Naive thymus-derived CD8-positive, alpha-beta T cell (primary cell): ENCODE measurements at places on chromosomes 6 and 20. TPM values are rescaled to one million over a fixed set of nuclear protein-coding genes. Genes with fewer than 3 reads are reported as not detected.
A peak's percentile ranks its signal among the peaks of the same experiment; 100 is the strongest.

RAMACL gene
- total RNA-seq = 0.42 TPM

PAK5 gene
- not detected for total RNA-seq

SYTL3 gene
- total RNA-seq = 11.1 TPM

DEF6 gene
- 263 TPM for total RNA-seq

ARFGAP1 gene
- total RNA-seq = 93.4 TPM

C20orf144 gene
- 0.38 TPM for total RNA-seq

SIGLEC1 gene
- total RNA-seq = 0.62 TPM

SFT2D1 gene
- 30.9 TPM for total RNA-seq

CASS4 gene
- total RNA-seq = 12.9 TPM

ENTPD6 gene
- total RNA-seq = 109 TPM

TMEM217 gene
- 0.96 TPM for total RNA-seq

- peaks cover 6% of the 10 kb centered on the region for H3K27me3 ChIP-seq
- H3K4me3 ChIP-seq = no peak overlapping the region
- DNase-seq = no peak
- H3K4me1 ChIP-seq = no peaks in the 10 kb centered on the region
- H3K36me3 ChIP-seq = peaks cover 8% of the 10 kb centered on the region
- H3K27ac ChIP-seq = no peak overlapping the region
Measured at GRCh38 chr6:14804785-14805210, 441.1 kb upstream of the JARID2 start.

GRCh38 chr6:150406948-150407347 is 38.1 kb downstream of the IYD start:
- no peaks in the 10 kb centered on the region for H3K36me3 ChIP-seq
- no peak overlapping the region for H3K27ac ChIP-seq
- H3K4me1 ChIP-seq = no peaks in the 10 kb centered on the region

GRCh38 chr20:13515291-13515690 is 123.4 kb downstream of the TASP1 start:
- H3K27me3 ChIP-seq = no peaks in the 10 kb centered on the region
- peaks cover 35% of the 10 kb centered on the region for H3K36me3 ChIP-seq
- H3K4me1 ChIP-seq = peaks cover 5% of the 10 kb centered on the region
- no peak overlapping the region for H3K4me3 ChIP-seq
- no peak for DNase-seq
- H3K27ac ChIP-seq = no peak overlapping the region

DNA sequence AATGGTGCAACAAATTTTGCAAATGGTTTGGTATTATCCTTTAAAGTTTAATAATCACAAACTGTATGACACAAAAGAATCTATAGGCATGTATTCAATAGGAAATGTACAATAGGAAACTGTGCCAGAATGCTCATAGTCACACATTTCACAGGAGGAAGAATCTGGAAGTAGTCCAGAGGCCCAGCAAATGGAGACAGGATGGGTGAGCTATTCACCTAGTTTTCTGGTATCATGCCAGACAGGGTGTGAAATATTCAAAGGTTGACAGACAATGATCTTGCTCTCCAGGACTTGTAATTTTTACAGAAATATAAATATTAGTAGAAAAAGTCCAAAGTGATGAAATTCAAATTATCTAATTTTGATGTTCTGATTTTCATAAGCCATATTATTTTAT is 520.1 kb upstream of the IMPG1 start:
- H3K27ac ChIP-seq = no peak overlapping the region
- no peak for DNase-seq
- no peaks in the 10 kb centered on the region for H3K4me1 ChIP-seq
- no peak overlapping the region for H3K4me3 ChIP-seq

DNA sequence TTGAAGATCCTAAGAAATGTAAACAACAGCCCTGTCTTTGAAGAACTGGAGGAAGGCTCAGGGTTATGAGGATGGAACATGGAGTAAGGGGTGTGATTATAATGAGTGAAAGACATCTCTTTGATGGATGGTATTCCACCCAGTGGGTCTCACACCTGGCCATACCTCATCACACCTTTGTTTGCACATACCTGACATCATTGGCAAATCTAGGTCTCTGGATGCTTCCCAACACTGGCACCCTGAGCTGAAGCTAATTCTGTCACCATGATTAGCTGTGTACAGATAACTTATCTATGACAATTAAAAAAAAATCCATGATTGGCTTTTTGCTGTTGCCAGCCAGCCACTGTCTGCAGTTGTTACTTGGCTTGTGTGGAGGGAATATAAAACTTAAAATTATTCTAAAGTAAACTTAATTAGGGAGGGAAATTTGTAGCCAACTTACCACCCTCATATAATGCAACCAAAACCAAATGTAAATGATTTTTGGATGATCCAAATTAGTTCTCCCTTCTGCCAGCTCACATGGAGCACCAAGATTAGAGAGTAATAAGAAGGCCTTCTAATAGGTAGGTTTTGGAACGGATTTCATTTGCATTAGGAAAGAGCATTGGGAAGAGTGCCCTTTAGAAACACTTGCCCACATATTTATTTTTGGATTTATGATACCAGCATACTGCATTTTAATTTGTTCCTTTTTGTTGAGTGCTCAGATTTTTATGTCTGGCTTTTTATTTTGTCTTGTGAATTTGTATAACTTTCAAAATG is 249.5 kb downstream of the SOX4 start:
- no peaks in the 10 kb centered on the region for H3K36me3 ChIP-seq
- no peaks in the 10 kb centered on the region for H3K27me3 ChIP-seq
- H3K4me1 ChIP-seq = peaks cover 12% of the 10 kb centered on the region

DNA sequence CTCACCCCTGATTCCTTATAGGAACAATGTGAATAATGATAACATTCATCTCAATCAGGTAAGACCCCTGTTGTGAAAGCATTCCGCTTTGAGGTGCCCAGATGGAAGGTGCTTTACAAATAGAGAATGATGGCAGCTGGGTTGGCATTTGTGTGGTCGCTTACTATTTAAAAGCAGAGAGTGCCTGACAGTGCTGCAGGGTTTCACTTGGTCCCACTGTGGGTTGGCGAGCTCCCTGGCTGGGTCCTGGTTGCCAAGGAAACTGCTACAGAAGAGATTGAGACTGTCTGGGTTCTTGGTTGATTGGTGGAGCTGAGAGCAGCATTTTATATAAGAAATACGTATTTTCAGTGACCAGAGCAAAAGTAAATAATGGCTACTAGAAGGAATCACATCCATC is 207.2 kb upstream of the KCNQ5 start:
- H3K4me3 ChIP-seq = no peak overlapping the region
- no peak overlapping the region for H3K27ac ChIP-seq
- no peaks in the 10 kb centered on the region for H3K36me3 ChIP-seq
- H3K27me3 ChIP-seq = peaks cover 4% of the 10 kb centered on the region
- no peak for DNase-seq

DNA sequence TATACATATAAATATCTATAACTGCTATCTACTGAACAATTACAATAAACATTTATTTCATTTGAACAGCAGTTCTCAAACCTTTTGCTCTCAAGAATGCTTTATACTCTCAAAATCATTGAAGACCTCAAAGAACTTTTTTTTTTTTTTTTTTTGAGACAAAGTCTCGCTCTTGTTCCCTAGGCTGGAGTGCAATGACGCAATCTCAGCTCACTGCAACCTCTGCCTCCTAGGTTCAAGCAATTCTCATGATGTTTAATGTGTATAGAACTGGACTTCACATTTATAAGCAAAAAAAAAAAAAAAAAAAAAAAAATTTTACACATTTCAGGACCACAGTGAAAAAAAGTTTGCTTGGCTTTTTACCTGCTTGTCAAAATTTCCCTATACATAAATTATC is 11.7 kb downstream of the UBE2V1 start:
- H3K36me3 ChIP-seq = no peaks in the 10 kb centered on the region
- H3K27ac ChIP-seq = no peak overlapping the region
- H3K4me1 ChIP-seq = peaks cover 52% of the 10 kb centered on the region

DNA sequence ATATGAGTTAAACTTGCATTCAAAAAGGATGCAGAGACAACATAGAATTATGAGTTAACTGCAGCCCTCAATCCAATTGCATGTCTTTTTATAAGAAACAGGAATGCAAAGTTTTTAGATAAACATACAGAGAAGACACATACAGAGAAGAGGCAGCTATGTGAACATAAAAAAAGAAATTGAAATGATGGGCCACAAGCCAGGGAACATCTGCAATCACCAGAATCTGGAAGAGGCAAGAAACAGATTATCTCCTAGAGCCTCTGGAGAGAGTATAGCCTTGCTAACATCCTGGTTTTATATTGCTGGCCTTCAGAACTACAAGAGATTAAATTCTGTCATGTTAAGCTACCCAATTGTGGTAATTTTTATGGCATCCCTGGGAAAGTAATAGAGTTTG is 257.2 kb upstream of the EYS start:
- H3K4me3 ChIP-seq = no peak overlapping the region
- H3K4me1 ChIP-seq = no peaks in the 10 kb centered on the region
- no peaks in the 10 kb centered on the region for H3K36me3 ChIP-seq
- DNase-seq = no peak
- H3K27me3 ChIP-seq = no peaks in the 10 kb centered on the region
- H3K27ac ChIP-seq = no peak overlapping the region

GRCh38 chr6:168618546-168619315 is 177.7 kb downstream of the SMOC2 start:
- no peaks in the 10 kb centered on the region for H3K36me3 ChIP-seq
- no peak for DNase-seq
- peaks cover 2% of the 10 kb centered on the region for H3K27me3 ChIP-seq
- H3K27ac ChIP-seq = no peak overlapping the region

DNA sequence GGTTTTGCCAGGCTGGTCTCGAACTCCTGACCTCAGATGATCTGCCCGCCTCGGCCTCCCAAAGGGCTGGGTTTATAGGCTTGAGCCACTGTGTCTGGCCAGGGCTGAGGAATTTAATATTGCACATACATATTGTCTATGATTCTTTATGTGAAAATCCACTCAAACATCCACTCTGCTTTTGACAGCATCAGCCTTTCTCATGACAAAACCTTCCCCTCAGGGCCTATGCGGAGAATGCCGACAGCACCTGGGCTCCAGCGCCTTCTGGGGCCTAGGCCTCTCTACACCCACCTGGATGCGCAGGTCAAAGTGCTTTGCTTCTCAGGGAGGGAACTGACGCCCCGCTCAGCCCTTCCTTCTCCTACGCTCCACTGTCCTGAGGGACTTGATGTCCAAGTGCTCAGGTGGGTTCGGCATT is 5.4 kb downstream of the RAMACL start:
- peaks cover 10% of the 10 kb centered on the region for H3K36me3 ChIP-seq
- no peak overlapping the region for H3K4me3 ChIP-seq
- H3K27ac ChIP-seq = no peak overlapping the region
- H3K4me1 ChIP-seq = no peaks in the 10 kb centered on the region
- no peaks in the 10 kb centered on the region for H3K27me3 ChIP-seq
- DNase-seq = no peak

GRCh38 chr20:44738813-44739477 is 6.7 kb upstream of the KCNK15 start:
- H3K27ac ChIP-seq = no peak overlapping the region
- no peak overlapping the region for H3K4me3 ChIP-seq
- peak; percentile 24 for DNase-seq
- peaks cover 9% of the 10 kb centered on the region for H3K4me1 ChIP-seq
- H3K36me3 ChIP-seq = no peaks in the 10 kb centered on the region

DNA sequence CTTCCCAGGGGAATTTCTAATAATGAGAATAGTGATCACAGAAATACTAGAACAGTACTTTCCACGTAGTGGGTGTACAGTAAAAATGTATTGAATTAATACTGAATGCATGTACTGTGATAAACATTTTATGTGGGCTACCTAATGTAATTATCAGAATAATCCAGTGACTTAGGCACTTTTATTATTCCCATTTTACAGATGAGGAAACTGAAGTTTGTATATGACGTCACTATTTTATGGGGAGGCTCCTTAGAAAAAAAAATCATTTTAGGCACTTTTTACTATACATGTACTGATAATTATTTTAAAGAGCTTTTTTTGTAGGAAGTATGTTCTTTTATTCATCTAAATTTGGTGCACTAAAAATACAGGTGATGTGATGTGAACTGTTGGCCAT is 275.6 kb upstream of the TAB2 start:
- no peaks in the 10 kb centered on the region for H3K27me3 ChIP-seq
- H3K4me1 ChIP-seq = peaks cover 8% of the 10 kb centered on the region
- no peak for DNase-seq
- no peak overlapping the region for H3K27ac ChIP-seq
- H3K36me3 ChIP-seq = no peaks in the 10 kb centered on the region
- no peak overlapping the region for H3K4me3 ChIP-seq

- H3K36me3 ChIP-seq = peaks cover 29% of the 10 kb centered on the region
- H3K4me3 ChIP-seq = no peak overlapping the region
- peak; percentile 46 for DNase-seq
- no peak overlapping the region for H3K27ac ChIP-seq
- no peaks in the 10 kb centered on the region for H3K27me3 ChIP-seq
Measured at GRCh38 chr20:50120935-50121693, 8.2 kb upstream of the UBE2V1 start.

DNA sequence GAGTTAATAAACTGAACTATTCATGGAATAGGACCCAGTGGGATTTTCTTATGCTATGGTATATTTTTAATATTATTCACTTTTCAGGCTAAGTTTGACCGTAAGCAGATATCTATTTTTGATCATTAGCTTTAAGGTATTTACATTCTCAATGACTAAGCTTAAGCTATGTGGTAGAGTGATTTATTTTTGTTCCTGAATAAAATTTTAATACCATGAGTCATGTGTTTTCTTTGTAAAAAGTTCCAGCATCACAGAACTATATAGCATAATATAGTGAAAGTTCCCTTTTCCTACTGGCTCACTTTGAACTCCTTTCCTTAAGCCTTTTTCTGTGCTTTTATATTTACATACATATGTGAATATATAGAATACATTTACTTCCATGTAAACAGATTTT is 75.8 kb downstream of the BCKDHB start:
- H3K27ac ChIP-seq = no peak overlapping the region
- H3K27me3 ChIP-seq = no peaks in the 10 kb centered on the region
- DNase-seq = no peak

GRCh38 chr6:65295812-65296211 is 411.2 kb downstream of the EYS start:
- no peak for DNase-seq
- no peaks in the 10 kb centered on the region for H3K27me3 ChIP-seq
- no peaks in the 10 kb centered on the region for H3K4me1 ChIP-seq
- H3K36me3 ChIP-seq = no peaks in the 10 kb centered on the region
- no peak overlapping the region for H3K27ac ChIP-seq

DNA sequence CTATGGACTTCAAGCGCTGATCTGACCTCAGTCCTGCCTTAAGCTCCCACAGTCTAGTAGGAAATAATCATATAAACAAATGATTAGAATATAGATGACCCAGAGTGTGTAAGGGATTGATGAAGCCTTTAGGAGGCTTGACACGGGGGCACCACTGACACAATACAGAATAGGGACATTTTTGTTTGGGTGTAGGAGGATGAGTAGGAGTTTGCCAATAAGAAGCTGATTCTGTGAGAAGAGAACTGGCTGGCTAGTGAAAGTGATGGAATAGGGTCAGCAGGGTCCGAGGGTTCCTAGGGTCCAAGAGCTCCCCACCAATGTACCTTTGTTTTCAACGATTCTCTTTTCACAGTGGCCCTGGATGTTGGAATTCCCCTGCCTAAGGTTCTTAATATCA is 7.1 kb upstream of the BPIFB4 start:
- peaks cover 20% of the 10 kb centered on the region for H3K4me1 ChIP-seq
- H3K36me3 ChIP-seq = no peaks in the 10 kb centered on the region
- no peak overlapping the region for H3K27ac ChIP-seq
- no peaks in the 10 kb centered on the region for H3K27me3 ChIP-seq

- peaks cover 33% of the 10 kb centered on the region for H3K36me3 ChIP-seq
- no peaks in the 10 kb centered on the region for H3K27me3 ChIP-seq
- peaks cover 49% of the 10 kb centered on the region for H3K4me1 ChIP-seq
- H3K27ac ChIP-seq = no peak overlapping the region
- no peak for DNase-seq
- H3K4me3 ChIP-seq = no peak overlapping the region
Measured at GRCh38 chr6:149387779-149388512, 12.1 kb upstream of the SUMO4 start.
